Esophagus muscularis mucosa (tissue), 4 donors: ENCODE measurements at places on chromosomes 1 and 21. TPM values are rescaled to one million over a fixed set of nuclear protein-coding genes. Genes with fewer than 3 reads are reported as not detected.

DNA sequence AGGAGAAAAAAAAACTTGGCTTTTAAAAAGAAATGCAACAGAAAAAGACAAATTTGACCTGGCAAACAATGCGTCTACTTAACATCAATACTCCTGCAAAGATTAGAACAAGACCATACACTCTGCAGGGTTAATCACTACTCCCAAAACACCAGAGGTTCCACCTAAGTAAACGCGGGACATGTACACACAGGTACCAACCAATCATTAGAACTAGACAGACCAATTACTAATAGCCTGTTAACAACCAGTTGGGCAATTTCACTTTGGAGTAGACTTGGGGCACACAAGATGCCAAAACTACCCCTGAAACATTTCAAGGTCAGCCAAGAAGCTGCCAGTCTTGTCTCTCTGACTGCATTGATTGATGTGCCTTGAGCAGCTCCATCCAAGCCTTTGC, 125.8 kb downstream of the RRAGC start:
- DNase-seq: no peak
- no peak overlapping the region for H3K27ac ChIP-seq
- no peaks in the 10 kb centered on the region for H3K36me3 ChIP-seq
- peaks cover 36% of the 10 kb centered on the region for H3K27me3 ChIP-seq

DNA sequence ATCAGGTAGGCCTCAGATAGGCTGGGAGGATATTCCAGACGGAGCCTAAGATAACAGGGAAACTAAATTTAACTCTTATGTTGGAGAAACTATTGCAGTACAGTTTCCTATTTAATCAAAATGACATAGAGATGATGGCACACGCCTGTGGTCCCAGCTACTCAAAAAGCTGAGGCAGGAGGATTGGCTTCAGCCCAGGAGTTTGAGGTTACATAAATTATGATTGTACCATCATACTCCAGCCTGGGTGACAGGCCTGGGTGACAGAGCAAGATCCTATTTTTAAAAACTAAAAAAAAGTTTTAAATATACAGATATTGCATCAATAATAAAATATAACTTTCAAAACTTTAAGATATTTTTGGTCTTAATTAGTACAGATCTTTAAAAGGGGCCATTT, 25.2 kb upstream of the TAL1 start:
- no peak for DNase-seq
- no peaks in the 10 kb centered on the region for H3K36me3 ChIP-seq
- H3K4me1 ChIP-seq: no peaks in the 10 kb centered on the region
- H3K4me3 ChIP-seq: no peak overlapping the region
- H3K27me3 ChIP-seq: no peaks in the 10 kb centered on the region

The TRIM17 gene
- total RNA-seq: not detected

GRCh38 chr1:183461350-183461749, 10.9 kb upstream of the SMG7 start:
- H3K4me3 ChIP-seq: no peak overlapping the region
- no peak overlapping the region for H3K27ac ChIP-seq
- no peaks in the 10 kb centered on the region for H3K27me3 ChIP-seq
- DNase-seq: no peak
- peaks cover 7% of the 10 kb centered on the region for H3K4me1 ChIP-seq

DNA sequence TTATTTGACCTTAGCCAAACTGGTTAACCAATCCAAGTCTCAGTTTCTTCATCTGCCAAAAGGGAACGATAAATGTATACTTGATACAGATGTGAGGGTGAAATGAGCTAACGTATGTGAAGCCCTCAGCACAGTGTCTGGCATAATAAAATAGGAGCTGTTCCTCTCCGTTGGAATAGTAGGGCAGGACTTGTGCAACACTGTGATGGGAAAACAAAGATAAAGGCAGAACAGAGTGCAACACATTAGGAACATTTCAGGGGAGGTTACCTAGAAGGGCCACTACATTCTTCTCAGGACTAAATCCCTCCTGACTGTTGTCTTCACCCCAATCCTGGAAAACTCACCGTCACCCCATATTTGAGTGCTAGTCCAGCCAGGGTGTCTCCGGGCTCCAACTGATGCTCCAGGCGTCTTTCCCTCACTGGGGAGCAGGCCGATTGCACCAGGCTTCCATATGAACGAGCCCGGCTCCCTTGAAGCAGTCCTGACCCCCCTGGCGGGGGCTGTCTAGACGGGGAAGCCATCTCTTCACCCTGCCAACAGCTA, 896 bp downstream of the LYSMD1 start:
- H3K36me3 ChIP-seq: peaks cover 44% of the 10 kb centered on the region
- DNase-seq: no peak
- peaks cover 50% of the 10 kb centered on the region for H3K4me1 ChIP-seq
- H3K4me3 ChIP-seq: peak overlapping the region; percentile 73
- H3K27me3 ChIP-seq: no peaks in the 10 kb centered on the region
